Psoas muscle (tissue), 8 donors: ENCODE measurements at places on chromosomes 12 and 14.

- DNase-seq = no peak
Measured at GRCh38 chr12:126811391-126811790, 1455.6 kb upstream of the TMEM132C start.

- no peak for DNase-seq
Measured at GRCh38 chr12:4196805-4197420, 76.6 kb upstream of the CCND2 start.

DNA sequence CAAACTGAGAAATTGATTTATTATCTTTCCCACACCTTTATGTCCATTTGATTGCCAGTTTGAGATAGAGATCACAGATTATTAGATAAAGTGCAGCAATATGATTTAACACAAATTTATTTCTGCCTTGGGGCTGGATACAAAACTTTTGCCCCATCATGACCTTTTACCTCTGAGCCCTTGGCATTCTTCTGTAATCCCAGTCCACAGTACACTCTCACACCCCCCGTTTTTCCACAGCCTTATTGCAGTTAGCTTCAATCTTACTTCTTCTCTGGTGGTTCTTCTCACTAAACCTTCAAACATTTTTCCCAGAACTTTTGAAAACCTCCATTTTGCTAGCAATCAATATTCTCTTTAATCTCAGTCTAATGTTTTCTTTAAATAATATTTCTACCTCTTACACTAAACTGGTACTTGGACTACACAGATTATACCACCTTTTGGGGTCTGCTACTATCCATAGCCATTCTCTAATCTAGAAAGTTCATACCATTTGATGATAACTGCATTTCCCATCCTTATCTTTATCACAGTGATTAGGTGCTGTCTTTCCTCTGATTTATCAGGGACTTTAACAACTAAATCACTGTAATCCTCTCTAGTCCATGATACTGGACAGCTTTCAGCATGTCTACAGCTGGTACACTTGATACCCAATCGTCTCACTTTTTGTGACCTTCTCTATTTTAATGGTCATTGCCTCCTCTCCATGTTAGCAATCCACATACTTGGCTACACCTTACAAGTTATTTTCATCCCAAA, 186.7 kb upstream of the PDE3A start:
- no peak for DNase-seq

GRCh38 chr14:65321370-65321875, 91.1 kb upstream of the FUT8 start:
- DNase-seq = no peak

DNA sequence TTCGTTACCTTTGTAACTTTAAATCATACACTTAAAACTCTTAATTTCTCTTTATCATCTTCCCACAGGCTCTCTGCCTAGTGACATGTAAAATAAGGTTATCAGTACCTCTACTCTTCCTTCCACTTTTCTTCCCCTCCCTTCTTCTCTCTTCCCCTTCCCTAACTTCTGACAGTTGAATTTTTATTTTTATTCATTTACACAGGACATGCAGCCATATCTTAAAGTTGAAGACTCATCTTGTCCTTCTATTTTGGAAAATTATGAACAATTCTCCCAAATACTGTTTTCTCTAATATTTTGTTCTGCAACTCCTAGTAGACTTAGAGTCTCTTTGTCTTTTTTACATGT, 263.9 kb downstream of the FBXL14 start:
- no peak for DNase-seq
